Ammon's horn (tissue), 1 donor: ENCODE measurements at places on chromosomes 5 and 9.

DNA sequence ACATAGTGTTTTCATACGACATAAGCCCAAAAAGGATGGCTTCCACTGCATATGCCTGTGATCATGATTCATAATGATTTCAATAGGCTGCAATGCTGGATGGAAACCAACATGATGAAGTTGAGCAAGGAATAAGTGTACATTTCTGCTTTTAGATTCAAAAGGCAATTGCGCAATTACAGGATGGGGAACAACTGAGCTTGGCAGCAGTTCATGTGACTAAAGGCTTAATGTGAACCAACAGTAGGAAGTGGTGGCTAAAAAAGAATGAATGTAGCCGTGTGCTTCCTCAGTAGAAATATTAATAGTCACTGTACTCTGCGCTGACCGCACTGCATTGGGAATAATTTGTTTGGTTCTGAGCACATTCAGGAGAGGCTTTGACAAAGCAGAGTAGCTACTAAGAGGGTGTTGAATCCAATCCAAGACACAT, 51.2 kb downstream of the SLC1A3 start:
- peak; percentile 87 for DNase-seq

- peak; percentile 52 for DNase-seq
Measured at GRCh38 chr9:68704814-68705530, at the start of gene PIP5K1B. TSS of gene PIP5K1B (plus strand) at chr9:68705240. CDS start at chr9:68822615, 117,375 bp downstream.

DNA sequence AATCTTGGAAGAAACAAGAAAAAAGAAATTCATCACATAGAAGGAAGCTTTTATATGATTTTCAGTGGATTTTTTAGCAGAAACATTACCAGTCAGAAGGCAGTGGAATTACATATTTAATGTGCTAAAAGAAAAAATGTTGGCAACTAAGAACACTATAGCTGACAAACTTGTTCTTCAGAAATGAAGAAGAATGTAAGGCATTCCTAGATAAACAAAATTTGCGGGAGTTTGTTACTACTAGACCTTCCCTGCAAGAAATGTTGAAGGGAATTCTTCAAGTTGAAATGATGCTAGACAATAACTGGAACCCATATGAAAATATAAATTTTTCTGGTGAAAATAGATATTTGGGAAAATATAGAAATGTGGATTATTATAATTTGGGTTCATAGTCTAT, 718.3 kb upstream of the GRAMD2B start:
- no peak for DNase-seq

DNA sequence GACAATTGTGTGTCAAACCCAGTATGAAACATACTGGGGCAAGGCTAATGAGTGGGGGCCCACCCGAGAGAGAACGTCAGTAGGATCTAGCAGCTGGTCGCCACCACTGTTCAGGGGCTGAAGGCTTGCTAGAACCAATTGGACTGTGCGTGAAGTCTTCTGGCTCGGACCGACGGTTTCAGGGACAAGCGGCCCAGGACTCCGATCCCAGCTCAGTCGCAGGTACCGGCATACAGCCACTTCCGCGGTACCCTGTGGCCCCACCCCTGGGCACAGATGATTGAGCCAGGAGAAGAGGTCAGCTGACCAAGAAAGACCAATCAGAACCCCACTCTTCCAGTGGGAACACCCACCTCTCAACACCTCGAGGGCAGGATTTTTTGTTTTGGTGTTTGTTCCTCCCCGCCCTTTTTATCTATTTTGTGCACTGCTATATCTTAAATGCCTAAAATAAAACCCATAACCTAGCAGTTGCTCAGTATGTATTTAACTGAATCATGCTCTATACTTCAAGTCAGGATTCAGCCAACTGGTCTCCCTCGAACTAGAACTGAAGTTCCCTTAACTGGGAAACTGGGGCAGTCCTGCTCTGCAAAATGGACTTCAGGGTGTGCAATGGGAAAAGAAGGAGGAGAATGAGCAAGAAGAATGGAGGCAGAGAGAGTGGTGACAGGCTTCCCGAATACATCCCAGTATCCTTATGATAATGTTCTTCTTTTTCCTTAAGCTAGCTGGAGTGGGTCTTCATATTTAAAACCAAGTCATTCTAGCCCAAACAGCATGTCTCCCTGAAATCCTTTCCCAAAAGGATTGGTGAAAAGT, 21.1 kb upstream of the CPEB4 start:
- DNase-seq = peak; percentile 89

GRCh38 chr9:3179711-3180110, 335.8 kb upstream of the PUM3 start:
- DNase-seq = no peak

DNA sequence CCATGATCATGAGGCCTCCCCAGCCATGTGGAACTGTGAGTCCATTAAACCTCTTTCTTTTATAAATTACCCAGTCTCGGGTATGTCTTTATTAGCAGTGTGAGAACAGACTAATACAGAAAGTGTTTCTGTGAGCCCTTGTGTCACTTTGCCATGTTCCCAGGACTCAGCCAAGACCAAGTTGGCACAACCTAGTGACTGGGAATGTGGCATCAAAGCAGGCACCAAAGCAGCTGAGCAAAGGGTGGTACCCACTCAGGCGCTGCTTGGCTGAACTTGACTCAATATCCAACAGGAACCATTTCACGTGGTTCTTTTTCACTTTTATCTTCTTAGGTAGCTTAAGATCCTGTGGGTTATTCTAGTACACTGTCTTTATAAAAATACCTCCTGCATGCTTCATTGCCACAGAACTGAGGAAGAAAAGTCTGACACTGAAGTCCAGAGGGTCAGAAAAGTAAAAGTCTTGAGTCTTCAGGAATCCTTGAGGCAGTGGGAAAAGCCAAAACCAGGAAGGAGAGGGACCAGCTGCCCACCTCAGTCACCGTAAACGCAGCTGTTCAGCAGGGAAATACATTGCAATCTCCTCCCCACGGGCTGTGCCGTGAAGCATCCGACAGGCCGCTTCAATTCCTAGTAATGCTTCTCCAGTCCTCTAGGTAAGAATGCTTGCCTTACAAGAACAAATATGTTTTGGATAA, 90.5 kb upstream of the RETREG1 start:
- DNase-seq = peak; percentile 68

- no peak for DNase-seq
Measured at GRCh38 chr9:119792242-119792641, 423.0 kb upstream of the BRINP1 start.

DNA sequence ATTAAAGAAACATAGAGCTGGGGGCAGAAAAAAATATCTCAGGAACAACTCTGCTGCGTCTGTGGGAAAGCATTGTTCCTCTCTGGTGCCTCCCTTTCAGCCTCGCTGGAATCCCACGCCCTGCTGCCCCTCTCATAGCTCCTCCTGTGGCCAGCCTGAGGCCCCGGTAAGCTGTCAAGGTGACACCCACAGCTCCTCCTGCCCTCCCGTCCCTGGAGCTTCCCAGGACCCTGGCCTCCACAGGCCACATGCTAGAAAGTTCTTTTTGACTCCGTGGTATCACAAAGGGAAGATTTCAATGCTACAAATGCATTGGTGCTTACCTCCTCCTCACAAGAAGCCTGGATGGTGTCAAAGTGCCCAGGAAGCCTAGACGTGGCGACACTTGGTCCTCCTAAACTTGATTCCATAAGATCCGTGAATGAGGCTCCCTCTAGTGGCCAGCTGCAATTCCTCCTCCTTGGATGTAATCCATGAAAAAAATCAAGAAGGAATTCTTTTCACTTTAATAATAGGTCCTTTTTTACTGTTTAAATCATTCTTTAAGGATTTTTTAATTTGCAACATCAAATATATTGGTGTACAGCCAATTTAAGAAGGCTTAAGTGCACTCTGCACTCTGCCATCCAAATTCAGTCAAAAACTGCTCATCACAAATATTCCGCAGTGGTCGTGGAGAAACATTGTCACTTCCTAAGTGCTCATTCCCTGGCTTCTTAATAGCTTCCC, 104.9 kb downstream of the CFAP90 start:
- DNase-seq = peak; percentile 80

- DNase-seq = no peak
Measured at GRCh38 chr9:127884427-127884911, 7.0 kb upstream of the AK1 start.

DNA sequence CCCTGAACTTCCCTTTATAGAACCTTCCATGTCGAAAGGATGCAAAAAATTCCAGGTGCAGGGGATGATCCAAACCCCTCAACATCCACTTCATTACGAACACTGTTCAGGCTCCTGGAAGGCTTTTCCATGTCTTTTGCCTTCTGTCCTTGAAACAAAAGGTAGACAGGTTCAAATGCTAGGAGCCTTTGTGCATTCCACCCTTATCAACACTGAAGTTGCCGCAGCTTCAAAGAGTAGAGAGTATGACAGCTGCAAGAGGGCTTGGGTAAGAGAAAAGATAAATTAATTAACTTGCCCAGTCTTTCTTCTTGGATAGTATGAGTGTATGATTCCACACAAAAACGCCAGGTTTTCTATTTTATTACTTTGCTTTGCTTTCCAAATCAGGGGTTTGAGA, 269.1 kb upstream of the MSX2 start:
- DNase-seq = no peak

- no peak for DNase-seq
Measured at GRCh38 chr5:159415301-159415937, 85.1 kb upstream of the IL12B start.

DNA sequence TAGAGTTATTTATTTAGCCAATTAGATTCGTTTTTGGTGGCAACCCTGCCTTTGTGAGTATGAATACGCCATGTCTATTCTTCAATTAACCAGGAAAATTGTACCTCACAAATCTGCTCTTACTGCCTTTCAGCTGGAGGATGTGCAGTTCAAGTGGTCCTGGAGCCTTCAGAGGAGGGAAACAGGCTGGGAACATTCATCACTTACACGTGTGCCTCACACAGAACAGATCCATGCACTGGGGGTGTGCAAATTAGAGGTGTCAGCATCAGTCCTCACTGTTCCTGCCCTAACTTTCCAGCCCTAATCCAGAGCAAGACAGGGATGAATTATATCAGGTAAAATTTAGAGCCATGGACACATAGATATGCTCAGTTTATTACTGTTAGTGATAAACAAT, 65.4 kb downstream of the SEMA5A start:
- no peak for DNase-seq

DNA sequence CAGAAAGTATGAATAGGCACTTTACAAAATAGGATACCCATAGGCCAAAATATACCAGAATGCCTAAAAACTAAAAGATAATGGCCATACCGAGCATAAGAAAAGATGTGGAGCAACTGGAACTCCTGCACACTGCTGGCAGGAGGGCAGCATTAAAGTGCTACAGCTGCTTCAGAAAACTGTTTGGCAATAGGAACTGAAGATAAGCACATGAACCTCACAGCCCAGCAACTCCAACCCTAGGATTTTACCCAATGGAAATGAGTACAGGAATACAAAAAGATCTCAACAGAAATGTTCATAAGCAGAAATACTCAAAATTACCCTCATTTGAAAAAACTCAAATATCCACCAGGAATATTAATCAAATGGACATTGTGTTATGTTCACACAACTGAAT, 209.3 kb downstream of the SPOCK1 start:
- no peak for DNase-seq

GRCh38 chr9:13205824-13206223, 73.7 kb downstream of the MPDZ start:
- DNase-seq = no peak

DNA sequence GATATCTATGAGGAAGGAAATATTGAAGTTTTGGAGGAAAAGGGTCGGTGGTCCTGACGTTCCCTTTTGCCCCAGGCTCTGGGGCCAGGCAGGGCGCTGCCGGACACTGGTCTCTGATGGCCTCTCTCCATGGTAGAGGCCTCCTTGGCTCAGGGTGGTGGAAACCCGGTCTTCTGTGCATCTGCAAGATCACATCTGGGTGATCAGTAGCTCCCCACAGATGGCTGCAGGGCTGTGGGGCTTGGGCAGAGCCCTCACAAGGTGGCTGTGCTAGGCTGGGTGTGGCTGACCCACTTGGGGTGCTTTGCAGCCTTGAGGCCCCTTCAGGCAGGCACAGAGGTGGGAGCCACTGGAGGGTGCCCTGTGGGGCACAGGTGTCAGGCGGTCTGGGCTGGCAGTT, 53.9 kb upstream of the RNU6ATAC start:
- no peak for DNase-seq

DNA sequence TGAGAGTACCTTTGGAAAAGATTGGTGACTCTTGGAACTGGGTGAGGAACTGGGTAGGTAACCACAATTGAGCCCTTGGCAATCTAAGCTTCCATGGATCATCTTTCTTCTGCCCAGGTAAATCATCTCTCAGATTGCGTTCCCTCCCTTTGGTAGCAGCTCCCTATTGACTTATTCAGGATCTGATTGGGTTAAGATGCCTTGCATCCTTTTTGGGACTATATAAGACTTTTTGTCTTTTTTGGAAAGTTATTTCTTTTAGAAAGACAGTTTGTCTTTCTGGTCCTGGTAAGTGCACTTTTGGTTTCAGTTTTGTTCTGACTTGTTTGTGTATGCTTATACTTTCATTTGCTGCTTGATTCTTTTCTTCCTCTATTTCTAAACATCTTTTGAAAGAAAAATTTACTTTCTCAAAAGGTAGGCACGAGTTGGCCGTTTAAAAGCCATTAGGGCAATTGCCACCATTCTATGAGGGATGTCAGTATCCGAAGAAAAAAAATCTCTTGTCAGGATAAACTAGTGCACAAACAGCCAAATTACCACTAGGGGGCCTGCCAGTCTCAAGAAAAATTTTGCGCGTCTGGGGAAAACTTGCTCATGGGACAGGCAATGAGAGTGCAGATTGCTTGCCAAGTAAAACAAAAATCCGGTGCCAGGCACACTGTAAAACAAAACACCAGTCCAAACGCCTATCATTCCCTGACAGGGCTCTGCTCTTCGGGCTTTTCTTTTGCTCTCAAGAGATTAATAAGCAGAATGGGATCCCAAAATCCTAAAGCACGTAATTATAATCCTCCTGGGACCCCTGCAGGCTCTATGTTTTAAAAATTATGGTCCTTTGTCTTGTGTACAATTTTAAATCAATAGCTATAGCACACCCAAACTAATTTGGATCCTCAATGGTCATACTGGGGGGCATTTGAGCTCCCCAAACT, 12.8 kb downstream of the OR1J1 start:
- peak; percentile 82 for DNase-seq

- DNase-seq = peak; percentile 71
Measured at GRCh38 chr5:16784843-16785791, 151.0 kb downstream of the MYO10 start.

GRCh38 chr5:167233507-167234220, 1057.8 kb upstream of the WWC1 start:
- no peak for DNase-seq

DNA sequence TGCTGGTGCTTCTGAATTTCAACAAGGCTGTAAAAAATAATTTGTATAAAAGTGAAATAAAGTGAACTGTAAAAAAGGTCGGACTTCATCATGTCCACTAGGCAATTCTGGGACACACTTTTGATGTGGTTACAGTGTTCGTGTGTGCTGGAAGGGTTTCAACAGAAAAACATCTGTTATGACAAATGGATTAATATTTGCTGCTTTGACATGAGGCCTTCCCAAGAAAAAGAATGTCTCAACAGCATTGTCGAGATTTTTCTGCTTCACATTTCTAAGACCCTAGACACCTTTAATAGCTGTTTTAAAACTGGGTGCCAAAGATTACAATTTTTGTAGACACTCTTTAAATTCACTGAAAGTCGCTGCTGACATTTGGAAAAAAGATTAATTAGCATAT, 216.6 kb downstream of the SLC12A2 start:
- DNase-seq = no peak

- DNase-seq = no peak
Measured at GRCh38 chr5:25850581-25850980, 1187.8 kb downstream of the CDH9 start.
